ENCODE measurements at places on chromosomes 12 and 14.

DNA sequence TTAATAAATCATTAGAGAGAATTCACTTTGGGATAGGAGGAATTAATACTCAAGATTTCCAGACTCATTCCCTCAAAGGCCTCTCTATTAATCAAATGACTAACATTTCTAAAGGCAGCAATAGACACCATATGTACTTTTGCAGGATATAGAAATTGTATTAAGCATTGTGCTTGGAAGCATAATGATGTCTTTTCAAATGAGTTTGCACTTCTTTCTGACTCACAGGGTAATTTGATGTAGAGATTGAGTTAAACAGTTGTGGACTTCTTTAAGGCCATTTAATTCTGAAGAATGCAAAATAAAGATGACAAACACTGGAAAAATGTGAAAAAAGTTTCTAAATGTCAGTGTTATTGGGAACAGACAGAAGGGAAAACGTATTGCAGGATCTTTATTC is 63.4 kb upstream of the CSRP2 start:
- no peak for DNase-seq

DNA sequence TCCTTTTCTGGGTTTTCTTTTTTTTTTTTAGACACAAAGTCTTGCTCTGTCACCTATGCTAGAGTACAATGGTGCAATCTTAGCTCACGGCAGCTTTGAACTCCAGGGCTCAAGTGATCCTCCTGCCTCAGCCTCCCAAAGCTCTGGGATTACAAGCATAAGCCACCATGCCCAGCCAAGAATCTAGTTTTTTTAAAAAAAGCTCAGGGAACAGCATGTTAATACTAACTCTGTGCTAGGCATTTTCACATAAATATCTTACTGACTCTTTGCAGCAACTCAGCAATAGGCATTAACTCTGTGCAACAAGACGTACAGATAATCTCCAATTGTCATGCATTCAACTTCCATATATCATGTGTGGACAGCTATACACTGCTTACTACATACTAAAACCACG is 97.4 kb downstream of the LLPH start:
- no peak for DNase-seq

GRCh38 chr12:100823963-100824362 is 29.4 kb downstream of the ANO4 start:
- no peak for DNase-seq

- no peak for DNase-seq
These were observed 73.9 kb downstream of the SPPL3 start for GRCh38 chr12:120830052-120830940.

DNA sequence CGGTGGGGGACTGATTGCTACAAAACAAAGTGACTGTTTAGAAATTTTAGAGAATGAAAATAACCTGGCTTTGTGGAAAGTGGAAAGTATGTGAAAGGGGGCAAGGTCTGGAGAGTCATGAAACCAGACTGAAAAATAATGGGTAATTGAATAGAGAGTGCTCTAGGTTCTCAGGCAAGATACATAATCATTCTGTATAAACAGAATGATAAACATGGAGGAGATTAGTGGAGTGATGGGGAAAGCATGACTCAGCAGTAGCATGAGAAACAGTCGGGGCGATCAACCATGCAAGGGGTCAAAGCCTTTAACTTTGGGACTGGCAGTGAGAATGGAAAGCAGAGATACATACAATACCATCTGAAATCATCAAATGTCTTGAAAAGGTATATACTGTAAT is 332.5 kb downstream of the CCER1 start:
- DNase-seq: no peak

GRCh38 chr12:47762850-47763465 is 4.3 kb upstream of the RAPGEF3 start:
- no peak for DNase-seq

- no peak for DNase-seq
These were observed 388.1 kb upstream of the TMPO start for GRCh38 chr12:98127336-98127679.

GRCh38 chr12:108816652-108817335 is 40.6 kb downstream of the SSH1 start:
- DNase-seq: no peak

GRCh38 chr14:29215853-29216252 is 449.3 kb downstream of the FOXG1 start:
- DNase-seq: no peak

DNA sequence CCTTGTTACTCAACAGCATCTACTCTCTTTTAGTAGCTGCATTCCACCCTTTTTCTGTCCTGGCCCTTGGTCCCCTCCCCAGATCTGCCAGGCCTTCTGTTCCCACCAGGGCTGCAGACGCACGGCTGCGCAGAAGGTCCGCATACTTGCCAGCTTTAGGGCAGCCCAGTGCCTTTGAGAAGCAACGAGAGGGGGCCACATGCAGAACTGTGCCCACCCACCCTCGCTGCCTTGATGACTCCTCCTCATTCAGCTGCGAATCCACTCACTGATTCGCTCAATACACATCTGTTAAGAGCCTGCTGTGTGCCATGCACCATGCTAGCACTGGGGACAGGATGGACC is 39.2 kb downstream of the PRIMA1 start:
- DNase-seq: no peak

GRCh38 chr14:23562822-23563472 is 4.6 kb downstream of the AP1G2 start:
- DNase-seq: no peak

DNA sequence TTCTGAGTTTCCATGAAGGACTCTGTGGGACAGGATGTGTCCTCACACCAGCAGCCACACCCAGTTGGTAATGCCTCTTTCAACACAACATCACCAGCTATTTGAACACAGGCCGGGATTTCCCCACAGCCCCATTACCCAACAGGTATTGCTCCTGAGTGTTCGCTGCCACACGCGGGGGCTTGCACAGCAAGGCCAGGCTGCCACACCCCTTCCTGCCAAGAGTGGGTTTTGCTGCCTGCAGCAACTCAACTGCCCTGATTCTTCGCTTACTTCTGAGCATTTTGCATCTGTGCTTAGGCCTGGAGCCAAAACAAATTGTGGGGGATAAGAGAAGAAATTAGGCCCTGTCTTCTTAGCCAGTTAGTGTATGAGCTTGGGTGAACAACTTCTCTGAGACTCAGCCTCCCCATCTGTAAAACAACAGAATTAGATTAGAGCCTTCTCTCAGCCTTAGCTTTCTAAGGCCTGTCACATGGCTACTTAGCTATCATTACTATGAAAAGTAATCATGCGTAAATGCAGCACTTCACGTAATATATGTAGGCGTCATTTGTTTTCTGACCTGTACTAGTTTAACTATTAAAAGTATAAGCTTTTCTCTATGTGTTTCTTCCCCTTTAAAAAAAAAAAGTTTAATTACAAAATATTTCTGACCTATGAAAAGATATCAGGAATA is 20.0 kb downstream of the CKAP4 start:
- no peak for DNase-seq

GRCh38 chr12:82627799-82628198 is 58.9 kb upstream of the TMTC2 start:
- DNase-seq: no peak

DNA sequence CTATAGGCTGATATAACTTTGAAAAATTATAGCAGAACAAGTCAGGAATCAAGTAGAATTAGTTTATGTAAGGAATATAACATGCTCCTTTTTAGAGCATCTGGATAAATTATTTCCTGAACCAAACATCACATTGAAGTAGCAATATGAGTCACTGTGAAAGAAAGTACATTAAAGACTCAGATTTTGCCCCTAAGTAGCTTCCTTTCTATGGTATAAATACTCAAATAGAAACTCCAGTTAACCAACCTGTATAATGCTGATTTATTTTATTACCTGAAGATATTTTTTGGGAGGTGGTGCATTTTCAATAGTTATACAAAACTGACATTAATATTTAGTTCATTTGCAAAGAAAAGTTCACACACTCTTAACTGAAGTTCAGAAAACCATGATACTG is 312.1 kb downstream of the ITPR2 start:
- DNase-seq: no peak

GRCh38 chr12:91185421-91185820 is 2.8 kb upstream of the DCN start:
- DNase-seq: no peak

GRCh38 chr12:46360370-46360769 is 12.2 kb downstream of the SLC38A2 start:
- no peak for DNase-seq

GRCh38 chr14:71891185-71891584 is 41.0 kb upstream of the RGS6 start:
- no peak for DNase-seq

- peak; percentile 20 for DNase-seq
These were observed 118.7 kb downstream of the BRMS1L start for GRCh38 chr14:35944847-35945246.

DNA sequence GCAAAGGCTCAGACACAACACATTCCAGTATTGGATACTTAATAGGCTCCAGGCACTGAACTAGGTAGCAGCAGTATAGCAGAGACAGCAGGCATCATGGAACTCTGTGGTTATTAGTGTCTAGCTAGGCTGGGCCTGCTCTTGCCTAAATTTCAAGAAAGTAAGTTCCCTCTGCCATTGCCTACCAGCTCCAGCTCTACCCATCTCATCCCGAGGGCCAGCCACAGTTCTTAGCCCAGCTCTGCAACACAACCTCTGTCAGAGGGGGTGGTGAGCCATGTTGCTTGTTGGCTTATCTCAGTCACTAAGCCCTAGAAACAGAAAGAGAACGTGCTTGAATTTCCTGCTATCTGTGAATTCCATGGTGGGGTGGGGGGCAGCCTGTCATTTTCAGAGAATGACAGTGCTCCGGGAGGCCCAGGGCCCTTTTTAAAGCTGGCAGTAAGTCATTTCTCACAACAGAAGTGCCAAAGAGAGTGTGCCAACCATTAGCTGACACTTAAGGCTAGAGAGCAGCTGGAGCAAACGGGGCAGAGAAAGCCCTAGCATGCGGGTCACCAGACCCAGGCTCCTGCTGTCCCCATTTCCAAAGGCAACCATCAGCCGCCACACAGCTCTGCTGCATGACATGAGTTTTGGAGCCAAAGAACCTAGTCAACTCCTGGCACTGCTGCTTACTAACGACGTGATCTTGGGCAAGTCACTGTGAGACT is 105.9 kb downstream of the PRMT8 start:
- DNase-seq: no peak

DNA sequence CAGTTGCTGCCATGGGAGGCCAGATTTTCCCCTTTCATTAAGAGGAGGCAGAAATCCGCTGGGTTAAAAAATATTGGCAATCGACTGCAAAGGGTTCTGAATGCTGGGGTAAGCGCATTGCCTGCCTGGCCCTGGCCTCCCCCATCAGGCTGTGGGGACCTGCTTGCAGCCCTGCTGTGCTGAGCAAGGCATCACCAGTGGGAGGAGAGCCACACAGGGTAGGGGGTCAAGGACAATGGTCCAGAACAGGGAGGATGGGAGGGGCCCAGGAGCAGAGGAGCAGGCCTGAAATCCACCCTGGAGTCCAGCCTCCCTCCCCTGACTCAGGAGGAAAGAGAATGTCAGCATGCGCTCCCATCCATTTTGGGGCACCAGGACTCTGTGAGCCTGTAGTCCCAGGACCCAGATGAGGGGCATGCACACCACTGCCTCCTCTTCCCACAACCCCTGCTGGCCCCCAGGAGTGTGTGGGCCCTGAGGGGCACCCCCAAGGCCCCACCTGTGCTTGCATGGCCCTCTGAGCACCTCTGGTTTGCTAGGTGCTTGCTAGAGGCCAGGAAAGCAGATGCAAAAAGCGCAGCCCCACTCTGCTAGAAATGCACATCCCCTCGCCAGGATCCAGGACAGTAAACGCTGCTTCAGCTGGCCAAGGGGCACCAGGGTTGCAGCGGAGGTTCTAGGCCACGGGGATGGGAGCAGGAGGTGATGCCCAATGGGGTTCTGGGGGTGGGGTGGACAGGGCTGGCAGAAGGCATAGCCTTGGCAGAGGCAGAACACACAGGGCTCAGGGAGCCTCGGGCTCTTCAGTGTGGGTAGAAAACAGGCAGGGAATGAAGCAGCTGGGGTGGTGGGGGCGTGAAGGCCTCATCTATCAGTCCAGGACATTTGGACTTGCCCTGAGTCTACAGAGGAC is 14.6 kb downstream of the TESC start:
- DNase-seq: no peak

DNA sequence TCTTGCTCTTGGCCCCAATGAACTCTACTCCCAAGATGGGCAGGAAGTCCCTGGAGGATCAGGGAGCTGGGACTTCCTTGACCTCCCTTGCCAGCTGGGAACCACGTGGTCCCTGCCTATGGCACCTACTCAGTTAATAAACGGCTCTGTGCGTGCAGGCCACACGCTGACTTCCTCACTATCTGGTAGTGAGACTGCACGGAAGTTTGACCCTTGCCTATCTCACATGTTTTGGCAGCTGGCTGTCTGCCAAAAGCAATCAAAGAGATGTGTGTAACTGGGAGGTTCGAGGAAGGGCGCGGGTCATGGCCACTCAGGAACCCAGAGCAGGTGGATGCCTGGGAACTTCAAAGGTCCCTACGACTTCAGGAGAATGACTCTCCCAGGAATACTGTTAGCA is 57.9 kb downstream of the RFLNA start:
- no peak for DNase-seq

DNA sequence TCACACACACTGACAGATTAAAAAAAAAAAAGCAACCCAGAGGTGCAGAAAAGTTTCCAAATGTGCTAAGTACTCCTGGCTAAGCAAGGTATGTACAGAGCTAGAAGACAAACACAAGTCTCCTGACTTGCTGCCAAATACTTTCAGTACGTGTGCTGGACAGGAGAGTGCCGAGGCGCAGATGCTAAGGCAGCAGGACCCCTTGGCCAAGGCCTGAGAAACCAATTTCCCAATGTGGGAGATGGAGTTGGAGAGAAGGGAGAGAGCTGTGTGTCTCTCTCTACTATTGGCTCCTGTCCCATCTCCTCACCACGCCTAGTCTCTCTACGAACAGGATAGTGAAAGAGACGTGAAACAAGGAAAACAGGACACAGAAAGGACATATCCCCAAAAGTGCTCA is 5.3 kb downstream of the SPRYD3 start:
- DNase-seq: no peak

DNA sequence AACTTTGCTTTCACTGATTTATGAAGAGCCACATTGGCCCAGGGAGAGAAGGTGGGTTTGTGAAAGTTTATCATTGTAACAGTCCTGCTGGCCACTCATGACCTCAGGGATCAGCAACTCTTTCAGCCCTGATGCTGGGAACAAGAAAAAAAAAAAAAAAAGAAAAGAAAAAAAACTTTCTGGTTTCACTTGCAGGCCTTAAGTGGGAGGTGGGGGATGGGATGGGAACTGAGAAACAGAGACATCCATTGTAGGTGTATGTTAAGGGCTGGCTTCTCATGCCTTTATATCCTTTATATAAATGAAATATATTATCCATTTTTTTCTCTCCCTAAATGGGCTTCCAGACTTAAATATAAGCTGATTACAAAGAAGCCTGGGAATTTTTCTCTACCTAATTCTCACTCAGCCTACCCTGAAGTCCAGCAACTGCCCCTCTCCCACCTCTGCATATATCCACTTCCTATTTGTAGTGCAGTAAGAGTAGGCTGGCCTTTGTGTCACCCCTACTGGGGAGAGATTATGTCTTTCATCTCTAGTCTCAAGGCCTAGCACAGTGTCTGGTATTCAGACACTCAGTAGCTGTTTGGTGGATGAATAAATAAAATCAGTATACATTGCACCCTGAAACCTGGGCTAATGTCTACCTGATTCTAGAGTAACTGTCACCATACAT is 187.1 kb downstream of the KICS2 start:
- no peak for DNase-seq
